ENCODE measurements at places on chromosomes 2 and 18.

- DNase-seq = no peak
Measured at GRCh38 chr2:148622366-148622765, 22.2 kb upstream of the EPC2 start.

GRCh38 chr2:200585730-200586643, at the start of gene AOX1:
TSS of gene AOX1 (plus strand) at chr2:200586014. CDS start at chr2:200586109, 95 bp downstream.
- peak; percentile 4 for DNase-seq

DNA sequence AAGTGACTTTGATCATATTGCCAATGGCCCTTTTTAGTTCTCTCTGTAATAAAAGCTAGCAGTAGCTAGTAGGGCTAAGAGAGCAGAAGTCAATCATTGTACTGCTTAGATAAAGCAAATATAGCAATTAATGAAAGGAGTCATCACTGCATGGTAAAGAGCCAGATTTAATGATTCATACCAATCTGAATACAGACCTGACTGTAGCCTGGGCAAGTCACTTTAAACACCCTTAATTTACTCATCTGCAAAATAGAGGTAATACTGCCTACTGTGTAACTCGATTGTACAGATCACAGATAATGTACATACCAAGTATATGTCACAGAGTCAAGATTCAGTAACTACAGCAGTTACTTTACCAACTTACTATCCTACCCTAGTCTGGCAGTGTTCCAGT, 63.6 kb downstream of the ASXL2 start:
- DNase-seq = no peak

DNA sequence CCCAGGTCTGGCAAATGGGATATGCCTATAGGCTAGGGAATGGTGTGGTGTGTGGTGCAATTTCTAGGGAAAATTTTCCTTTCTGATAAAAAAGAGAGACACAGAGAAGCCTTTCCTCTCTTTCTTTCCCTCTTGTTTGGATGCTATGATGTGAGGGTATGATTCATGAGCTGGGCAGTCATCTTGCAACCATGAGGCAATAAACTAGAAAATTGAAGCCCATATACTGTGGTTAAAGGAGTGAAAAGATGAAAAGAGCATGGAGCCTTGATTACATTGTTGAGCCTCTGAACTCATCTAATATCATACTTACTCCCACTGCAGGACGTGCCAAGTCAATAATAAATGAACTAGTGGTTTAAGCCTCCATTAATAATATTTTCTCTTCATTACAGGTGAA, 215.6 kb downstream of the HAUS1 start:
- DNase-seq = no peak

GRCh38 chr2:226213717-226214116, 585.9 kb downstream of the IRS1 start:
- DNase-seq = no peak

GRCh38 chr18:51110073-51110797, 80.2 kb downstream of the SMAD4 start:
- peak; percentile 59 for DNase-seq

- no peak for DNase-seq
Measured at GRCh38 chr2:18378020-18378653, 182.3 kb downstream of the RDH14 start.

- DNase-seq = no peak
Measured at GRCh38 chr2:188399159-188399558, 107.5 kb downstream of the GULP1 start.

- no peak for DNase-seq
Measured at GRCh38 chr18:59273759-59274532, 692 bp upstream of the RAX start.

GRCh38 chr2:13009027-13009642, 292.4 kb downstream of the TRIB2 start:
- DNase-seq = no peak

DNA sequence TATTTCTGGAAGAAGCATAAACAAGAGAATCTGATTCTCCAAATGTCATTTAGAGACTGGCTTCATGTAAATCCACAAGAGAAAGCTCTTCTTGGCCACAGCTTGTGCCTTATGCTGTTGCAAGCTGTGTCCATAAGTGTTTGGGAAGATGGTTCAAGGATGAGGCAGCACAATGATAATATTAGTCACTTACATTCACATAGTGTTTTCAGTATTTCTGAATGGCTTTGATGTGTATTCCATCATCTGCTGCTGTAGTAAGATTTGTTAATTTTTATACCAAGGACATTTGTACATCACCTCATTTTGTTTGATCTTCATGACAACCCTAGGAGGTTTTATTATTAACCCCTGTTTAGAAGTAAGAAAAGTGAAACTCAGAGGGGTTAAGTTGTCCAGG, 29.9 kb downstream of the CREG2 start:
- DNase-seq = no peak

GRCh38 chr2:214465363-214466146, 54.7 kb downstream of the VWC2L start:
- DNase-seq = no peak
